ENCODE measurements at places on chromosomes 7 and 10. TPM values are rescaled to one million over a fixed set of nuclear protein-coding genes. Genes with fewer than 3 reads are reported as not detected.
A peak's percentile ranks its signal among the peaks of the same experiment; 100 is the strongest.

The MYH16 gene
- total RNA-seq = not detected

The MEOX2 gene
- total RNA-seq = 25.2 TPM

DNA sequence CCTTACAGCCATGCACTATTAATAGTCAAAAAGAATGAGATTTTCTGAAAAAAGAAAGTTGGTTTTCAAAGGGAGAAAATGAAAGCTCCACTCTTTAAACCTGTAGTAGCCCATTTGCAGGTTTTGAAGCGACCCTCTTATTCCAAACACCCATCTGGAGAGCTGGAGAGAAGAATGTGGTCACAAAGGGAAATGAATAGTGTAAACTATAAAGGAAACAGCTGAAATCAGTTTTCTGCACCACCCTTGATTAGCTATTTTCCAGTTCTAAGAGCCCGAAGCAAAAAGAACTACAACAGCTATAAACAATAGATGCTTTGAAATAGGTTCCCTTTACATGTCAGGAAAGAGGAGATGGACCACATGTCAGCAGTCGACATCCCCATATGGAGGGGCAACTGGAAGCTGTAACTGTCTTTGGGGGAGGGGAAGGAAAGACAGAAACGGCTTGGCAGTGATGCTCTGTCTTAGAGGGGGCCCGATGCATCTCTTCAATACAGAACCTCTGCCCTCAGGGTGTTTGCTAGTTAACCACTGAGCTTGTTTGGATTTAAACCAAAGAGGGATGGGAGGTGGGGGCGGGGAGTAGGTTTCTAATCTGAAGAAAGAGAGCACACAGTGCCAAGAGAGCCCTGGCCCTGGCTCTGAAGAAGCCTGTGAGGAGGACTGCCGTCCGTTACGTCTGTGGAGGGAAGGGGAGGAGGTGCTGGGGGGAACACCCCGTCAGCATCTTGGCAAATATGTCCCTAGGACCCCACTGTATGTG, 55.3 kb downstream of the CPVL start:
- H3K4me3 ChIP-seq = peak overlapping the region; percentile 13
- H3K27ac ChIP-seq = peak overlapping the region; percentile 70
- DNase-seq = no peak
- no peaks in the 10 kb centered on the region for H3K36me3 ChIP-seq
- peaks cover 42% of the 10 kb centered on the region for H3K4me1 ChIP-seq
- no peaks in the 10 kb centered on the region for H3K27me3 ChIP-seq

GRCh38 chr7:156003220-156004162, 191.2 kb upstream of the SHH start:
- DNase-seq = peak; percentile 57
- H3K27me3 ChIP-seq = no peaks in the 10 kb centered on the region
- no peak overlapping the region for H3K27ac ChIP-seq
- H3K36me3 ChIP-seq = no peaks in the 10 kb centered on the region
- H3K4me3 ChIP-seq = no peak overlapping the region
- no peaks in the 10 kb centered on the region for H3K4me1 ChIP-seq
